BE2C (cell line): ENCODE measurements at places on chromosomes 13 and 19.

DNA sequence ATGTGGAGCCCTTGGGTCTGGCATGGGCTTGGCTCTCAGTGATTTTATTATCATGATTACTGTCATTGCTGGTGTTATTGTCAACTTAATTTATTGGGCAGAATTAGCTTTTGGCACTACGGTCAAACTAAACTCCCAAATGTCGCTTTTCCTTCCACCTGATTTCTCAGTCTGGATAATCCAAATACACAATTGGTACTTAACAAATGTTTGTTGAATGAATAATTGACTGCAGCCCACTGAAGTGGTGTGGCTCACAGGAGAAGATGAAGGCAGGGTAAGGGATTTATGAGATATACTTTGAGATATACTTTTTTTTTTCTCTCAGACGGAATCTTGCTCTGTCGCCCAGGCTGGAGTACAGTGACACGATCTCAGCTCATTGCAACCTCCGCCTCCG, 1.5 kb downstream of the COLGALT1 start:
- no peak for DNase-seq

- DNase-seq, result no peak
These were observed 315.7 kb upstream of the SLITRK5 start for GRCh38 chr13:87355451-87355850.

DNA sequence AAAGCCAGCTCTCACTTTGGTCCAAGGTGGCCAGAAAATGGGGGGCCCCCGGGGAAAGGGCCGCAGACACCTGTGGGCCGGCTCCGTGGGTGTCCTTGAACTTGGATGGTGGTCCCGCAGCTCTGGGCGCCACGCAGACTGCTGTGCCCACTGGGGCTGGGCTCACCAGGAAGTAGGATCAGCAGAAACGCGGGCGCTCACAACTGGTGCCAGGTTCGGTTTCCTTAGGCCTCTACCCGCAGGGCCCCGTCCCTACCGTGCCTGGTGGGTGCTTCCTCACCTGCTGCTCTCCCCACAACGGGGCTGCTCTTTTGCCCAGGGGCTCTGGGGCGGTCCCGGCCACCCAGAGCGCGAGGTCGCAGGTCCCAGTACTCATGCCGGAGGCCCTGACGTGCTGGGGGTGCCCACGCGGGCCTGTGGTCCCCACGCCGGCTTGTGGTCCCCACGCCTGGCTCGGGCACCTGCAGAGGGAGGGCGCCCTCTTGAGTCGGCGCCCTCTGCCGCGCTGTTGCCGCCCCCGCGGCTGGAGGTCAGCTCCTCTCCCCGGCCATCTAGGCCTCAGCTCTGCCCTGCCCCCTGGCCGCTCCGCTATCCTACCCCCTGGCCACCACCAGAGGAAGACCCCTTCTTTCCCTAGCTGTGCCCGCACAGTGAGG, 1303.6 kb downstream of the UQCRFS1 start:
- DNase-seq, result no peak

- DNase-seq, result peak; percentile 71
These were observed 965.6 kb downstream of the EFNB2 start for GRCh38 chr13:105569816-105570215.

GRCh38 chr13:78592584-78592983, 10.8 kb downstream of the POU4F1 start:
- DNase-seq, result no peak

GRCh38 chr19:56966225-56966696, 125.7 kb upstream of the PEG3 start:
- DNase-seq, result no peak

- DNase-seq, result peak; percentile 56
These were observed 13.8 kb upstream of the PTPRS start for GRCh38 chr19:5354403-5354802.

- no peak for DNase-seq
These were observed 3.7 kb downstream of the GDF15 start for GRCh38 chr19:18389726-18390064.

DNA sequence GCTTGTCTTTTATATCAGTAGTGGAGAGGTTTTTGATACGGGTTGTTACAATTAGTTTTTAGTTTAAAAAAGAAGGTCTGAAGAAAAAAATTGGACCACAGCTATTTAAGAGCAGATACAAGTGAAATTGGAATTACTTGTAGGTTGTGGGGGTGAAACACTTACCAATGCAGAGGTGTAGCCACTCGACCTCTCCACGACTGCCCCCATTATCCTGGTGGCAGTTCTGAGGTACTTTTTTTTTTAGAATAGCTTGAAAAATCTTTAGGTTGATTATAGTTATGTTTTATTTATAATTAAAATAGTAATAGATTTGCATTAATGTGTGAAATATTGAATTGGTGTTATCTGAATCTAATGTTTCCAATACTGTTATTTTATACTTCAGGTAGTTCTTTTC, 60.7 kb downstream of the PAN3 start:
- no peak for DNase-seq

- DNase-seq, result no peak
These were observed 49.4 kb downstream of the SACS start for GRCh38 chr13:23384111-23384510.

DNA sequence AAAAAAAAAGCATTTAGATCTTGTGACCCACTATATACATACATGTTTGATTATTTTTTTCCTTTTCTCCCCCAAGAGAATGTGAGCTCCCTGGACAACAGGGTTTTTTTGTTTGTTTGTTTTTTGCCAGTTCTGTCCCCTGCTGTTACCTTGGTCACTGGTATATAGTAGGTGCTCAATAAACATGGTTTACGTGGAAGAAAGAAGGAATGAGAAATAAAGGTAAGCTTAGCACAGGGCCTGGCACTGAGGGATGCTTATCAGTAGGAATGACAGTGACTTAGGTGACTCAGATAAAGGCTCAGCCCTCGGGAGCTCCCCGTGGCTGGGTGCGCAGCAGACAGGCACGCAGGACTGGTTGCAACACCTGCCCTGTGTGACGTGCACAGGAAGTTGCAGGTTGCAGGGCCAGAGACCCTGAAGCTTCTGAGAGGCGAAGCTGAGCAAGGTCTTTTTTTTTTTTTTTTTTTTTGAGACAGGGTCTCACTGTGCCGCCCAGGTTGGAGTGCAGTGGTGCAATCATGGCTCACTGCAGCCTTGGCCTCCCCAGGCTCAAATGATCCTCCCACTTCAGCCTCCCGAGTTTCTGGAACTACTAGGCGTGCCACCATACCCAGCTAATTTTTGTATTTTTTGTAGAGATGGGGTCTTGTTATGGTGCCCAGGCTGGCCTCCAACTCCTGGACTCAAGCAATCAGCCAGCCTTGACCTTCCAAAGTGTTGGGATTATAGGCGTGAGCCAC, 10.3 kb upstream of the PAK4 start:
- DNase-seq, result no peak

DNA sequence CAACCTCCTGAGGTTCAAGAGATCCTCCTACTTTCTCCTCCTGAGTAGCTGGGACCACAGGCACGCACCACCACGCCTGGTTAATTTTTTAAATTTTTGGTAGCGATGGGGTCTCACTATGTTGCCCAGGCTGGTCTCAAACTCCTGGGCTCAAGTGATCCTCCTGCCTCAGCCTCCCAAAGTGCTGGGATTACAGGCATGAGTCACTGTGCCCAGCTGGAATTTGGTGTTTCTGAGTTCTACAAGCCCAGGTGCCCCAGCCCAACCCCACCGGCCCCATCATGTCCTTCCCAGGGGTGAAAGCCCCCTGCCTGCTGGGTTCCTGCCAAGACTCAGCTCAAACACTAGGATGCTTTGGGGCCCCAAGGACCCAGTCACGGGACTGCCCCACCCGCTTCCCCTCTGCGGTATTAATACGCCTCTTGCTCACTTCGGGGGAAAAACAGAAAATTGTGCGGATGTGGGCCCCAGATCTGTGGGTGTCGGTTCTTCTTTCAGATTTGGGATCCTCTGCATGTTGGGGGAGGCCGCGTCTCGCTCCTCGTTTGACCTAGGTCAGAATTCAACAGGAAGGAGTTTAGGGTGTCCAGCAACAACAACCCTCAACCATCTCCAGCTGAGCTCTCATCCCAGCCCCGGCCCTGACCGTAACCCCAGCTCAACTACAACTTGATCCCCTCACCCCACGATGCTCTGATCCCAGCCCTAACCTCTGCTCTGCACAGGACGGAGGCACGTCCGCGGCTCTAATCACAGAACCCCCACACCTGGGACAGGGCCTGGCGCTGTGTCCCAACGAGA, 3.7 kb upstream of the FCER2 start:
- DNase-seq, result no peak

- DNase-seq, result peak; percentile 58
These were observed 830 bp downstream of the NEK5 start for GRCh38 chr13:52127783-52128702.

DNA sequence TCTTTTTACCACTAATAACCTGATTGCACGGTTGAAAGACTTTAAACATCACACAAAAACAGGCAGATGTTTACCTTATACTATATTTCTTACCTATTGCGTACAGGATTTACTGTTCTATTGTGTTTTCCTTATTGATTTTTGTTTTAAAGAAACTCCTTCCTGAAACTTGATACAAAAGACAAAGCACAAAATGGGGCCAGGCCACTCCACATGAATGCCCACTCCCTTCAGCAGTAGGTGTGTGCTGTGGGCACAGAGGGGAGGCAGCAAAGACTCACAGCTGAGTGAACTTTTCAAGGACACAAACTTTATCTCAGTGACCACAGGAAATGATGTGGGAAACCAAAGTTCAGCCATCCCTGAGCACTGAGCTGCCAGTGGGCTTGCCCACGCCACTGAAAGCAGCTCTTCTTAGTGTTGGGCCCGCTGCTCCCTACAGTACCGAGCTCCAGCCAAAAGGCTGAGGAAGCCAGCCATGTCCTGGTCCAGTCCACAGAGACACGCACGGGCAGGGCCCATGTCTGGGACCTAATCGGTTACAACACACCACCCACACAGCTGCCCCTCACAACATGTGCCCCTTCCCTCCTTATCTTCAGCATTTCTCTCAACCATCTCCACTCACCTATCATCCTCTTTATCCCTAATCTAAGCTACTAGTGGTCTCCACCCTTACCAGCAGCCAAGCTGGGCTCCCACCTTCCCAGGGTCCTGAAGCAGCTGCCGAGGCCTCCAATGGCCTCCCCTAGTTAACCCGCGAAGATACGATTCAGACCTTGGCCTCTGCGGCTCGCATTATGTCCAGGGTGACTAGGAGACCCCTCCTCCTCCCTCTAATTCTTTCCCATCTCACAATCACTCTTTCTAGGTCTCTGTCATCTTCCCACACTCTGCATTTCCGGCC, 39.5 kb downstream of the ATP7B start:
- no peak for DNase-seq

- DNase-seq, result peak; percentile 9
These were observed 5.8 kb downstream of the SSBP4 start for GRCh38 chr19:18424890-18425514.

DNA sequence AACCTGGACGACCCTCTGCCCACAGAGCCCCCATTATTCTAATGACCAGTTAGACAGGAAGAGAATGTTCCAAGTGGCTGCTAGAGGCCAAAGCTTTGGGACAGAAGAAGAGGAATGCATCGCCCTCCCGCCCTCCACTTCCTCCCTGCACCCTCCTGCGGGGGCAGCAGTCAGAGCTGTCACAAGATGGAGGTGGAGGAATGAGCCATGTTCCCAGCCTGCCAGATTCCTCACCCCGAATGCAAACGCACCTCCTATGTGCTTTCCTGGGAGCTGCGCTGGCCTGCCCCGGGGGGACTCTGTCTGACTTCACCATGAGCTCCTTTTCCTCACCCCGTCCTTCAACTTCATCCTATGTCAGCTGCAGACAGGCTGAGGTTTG, 1.7 kb downstream of the YJEFN3 start:
- no peak for DNase-seq

DNA sequence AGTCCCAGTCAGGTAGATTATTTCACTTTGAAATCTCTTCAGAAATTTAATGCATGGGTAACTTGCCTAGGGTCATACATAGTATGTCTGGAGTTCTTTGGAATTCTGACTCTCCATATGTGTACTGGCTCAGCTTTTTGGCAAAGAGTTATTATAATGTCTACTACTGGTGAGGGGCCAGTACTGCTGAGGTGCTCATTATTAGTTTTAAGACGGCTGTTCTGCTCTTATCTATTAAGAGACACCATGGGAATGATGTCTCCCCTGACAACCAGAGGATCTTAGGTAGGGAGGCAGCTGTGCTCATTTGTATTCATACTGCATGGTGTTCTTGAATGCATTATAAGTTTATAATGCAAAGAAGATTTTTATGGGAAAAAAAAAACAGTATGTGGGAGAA, 184.1 kb downstream of the RGCC start:
- DNase-seq, result no peak

- DNase-seq, result peak; percentile 50
These were observed 2.6 kb upstream of the MAB21L1 start for GRCh38 chr13:35479038-35479492.

- no peak for DNase-seq
These were observed 209.0 kb downstream of the VWA8 start for GRCh38 chr13:41751734-41752445.

- DNase-seq, result no peak
These were observed 12.0 kb upstream of the ADPRHL1 start for GRCh38 chr13:113465300-113465699.

- DNase-seq, result peak; percentile 46
These were observed 1.8 kb downstream of the VASP start for GRCh38 chr19:45508861-45509691.

DNA sequence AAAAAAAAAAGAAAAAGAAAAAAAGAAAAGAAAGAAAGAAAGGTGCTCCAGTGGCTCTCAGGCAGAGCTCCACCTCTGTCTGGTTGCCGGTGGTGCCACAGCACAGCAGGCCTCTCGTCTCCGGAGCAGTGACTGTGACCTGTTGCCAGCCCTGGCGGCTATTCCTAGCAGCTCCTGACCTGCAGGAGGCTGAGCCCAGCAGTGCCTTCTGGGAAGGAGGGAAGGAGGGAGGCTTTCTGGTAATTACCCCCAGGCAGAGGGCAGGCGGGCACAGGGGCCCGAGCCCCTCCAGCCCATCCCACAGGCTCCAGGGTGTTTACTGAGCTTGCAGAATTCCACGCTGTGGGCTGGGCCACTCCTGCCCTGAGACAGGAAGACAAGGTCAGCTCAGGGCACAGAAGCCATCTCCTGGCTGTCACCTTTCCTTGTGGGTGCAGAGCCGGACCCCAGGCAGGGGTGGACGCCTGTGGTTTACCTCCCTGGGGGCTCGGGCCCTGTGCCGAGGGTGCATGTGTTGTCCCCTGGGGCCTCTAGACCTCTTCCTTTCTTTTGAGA, 77.9 kb downstream of the GNG7 start:
- peak; percentile 66 for DNase-seq

GRCh38 chr13:110294146-110294545, 12.8 kb downstream of the COL4A1 start:
- no peak for DNase-seq

DNA sequence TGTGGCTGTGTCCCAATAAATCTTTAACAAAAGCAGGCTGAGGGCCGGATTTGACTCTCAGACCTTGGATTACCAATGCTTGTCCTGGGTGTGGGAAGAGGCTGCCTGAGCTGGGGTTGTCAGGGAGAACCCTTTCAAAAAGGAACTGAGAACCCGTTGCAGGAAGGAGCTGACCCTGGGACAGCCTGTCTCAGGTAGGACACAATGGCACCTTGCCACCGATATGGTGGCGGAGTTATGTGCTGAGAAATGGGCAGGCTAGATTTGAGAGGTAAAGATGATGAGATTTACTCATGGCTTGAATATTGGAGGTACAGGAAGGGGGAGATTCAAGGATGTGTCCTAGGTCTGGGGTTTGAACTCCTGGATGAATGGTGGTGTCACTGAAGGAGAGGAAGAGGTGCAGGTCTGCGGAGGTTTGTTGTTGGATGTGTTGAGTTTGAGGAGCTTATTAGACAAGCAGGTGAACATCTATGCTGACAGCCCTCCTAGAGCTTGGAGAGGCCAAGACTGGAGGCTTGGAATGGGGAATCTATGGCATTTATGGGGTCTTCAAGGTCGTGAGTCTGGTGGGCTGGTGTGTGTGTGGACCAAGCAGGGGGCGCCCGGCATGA, 7.2 kb downstream of the PLEKHF1 start:
- DNase-seq, result no peak
